ENCODE measurements at places on chromosomes 4 and X. TPM values are rescaled to one million over a fixed set of nuclear protein-coding genes. Genes with fewer than 3 reads are reported as not detected.
A peak's percentile ranks its signal among the peaks of the same experiment; 100 is the strongest.

- H3K36me3 ChIP-seq: no peaks in the 10 kb centered on the region
- no peak for DNase-seq
- no peaks in the 10 kb centered on the region for H3K4me1 ChIP-seq
- H3K4me3 ChIP-seq: no peak overlapping the region
- no peak overlapping the region for H3K27ac ChIP-seq
- H3K27me3 ChIP-seq: no peaks in the 10 kb centered on the region
These were observed 128.8 kb downstream of the COMMD8 start for GRCh38 chr4:47334652-47335051.

CTAG2 gene
- polyA plus RNA-seq: not detected

GRCh38 chrX:150966235-150966634, 16.9 kb upstream of the HMGB3 start:
- H3K27ac ChIP-seq: no peak overlapping the region
- H3K4me3 ChIP-seq: no peak overlapping the region
- H3K27me3 ChIP-seq: peaks cover 5% of the 10 kb centered on the region

DNA sequence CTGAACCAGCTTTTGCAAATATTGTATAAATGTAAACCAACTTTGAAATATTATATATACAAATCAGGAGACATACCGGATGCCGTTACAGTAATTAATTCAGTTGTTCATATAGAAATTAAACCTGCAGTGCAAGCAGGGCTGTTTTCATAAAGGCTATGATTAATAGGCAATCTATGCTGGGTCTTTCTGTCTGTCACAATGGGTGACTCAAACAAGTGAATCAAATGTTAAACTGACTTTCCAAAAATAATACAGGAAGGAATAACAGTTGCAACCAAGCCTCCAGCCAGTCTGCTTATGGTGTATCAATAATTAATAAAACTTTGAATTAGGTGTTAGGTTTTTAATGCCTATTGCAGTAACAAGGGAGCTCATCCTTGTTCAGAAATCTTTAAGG, 43.9 kb downstream of the GABRB1 start:
- no peaks in the 10 kb centered on the region for H3K36me3 ChIP-seq
- H3K27ac ChIP-seq: no peak overlapping the region
- H3K4me3 ChIP-seq: no peak overlapping the region
- H3K27me3 ChIP-seq: peaks cover 7% of the 10 kb centered on the region

FAM53A gene
- polyA plus RNA-seq: 0.38 TPM

JADE3 gene
- 0.20 TPM for polyA plus RNA-seq

DNA sequence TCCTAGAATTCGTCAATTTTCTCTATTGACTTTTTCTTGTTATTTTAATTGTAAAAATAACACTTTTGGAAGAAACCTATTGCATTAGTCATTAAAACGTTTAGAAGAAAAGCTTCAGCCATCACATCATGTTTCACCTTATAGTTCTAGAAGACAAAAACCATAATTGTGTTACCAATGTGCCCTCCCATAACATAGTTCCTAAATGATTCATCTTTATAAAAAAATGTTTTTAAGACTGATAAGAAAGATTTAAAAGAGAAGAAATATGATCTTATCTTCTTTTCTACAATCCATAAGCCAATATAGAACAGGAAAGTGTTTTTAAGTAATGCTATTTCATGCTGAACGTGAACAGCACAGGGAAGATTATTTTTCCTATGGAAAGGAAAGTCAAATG, 316.6 kb upstream of the NDST4 start:
- no peaks in the 10 kb centered on the region for H3K27me3 ChIP-seq
- no peaks in the 10 kb centered on the region for H3K36me3 ChIP-seq
- no peak overlapping the region for H3K4me3 ChIP-seq
- DNase-seq: no peak
- H3K4me1 ChIP-seq: no peaks in the 10 kb centered on the region
- H3K27ac ChIP-seq: no peak overlapping the region

DNA sequence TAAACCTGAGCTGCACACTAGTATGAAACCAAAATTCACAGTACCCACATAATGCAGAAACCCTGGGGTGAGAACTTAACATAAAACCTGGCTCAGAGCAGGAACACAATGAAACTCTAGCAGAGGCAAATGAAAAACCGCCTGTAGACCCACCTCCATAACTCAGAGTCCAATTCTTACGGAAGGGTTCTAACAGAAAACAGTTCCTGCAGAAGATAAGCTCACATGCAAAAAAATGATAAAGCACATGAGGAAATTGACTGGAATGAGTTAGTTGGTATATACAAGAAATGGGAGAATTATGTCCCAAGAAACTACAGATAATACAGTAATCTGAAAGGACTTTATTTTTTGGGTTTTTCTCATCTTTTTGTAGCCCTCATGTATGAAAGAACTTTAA, 14.7 kb downstream of the RTL9 start:
- H3K27me3 ChIP-seq: peaks cover 1% of the 10 kb centered on the region
- no peak overlapping the region for H3K27ac ChIP-seq
- H3K36me3 ChIP-seq: no peaks in the 10 kb centered on the region
- no peak for DNase-seq

DNA sequence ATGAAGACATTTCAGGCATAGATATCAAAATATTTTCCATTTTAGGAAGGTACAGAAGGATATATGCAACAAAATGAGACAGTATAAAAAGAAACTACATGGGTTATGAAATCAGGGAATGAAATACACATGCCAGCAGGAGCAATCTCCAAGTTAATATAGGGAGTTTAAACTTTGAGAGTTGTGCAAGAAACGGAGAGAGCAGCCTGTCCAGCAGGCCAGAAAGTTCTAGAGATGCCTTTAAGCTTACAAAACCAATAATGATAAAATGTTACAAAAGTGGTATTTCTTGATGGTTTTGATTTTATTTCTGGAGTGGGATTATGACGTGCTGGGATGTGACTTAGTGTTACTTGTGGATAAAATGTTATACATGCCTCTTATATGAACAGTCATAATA, 2047.9 kb downstream of the ARAP2 start:
- H3K4me3 ChIP-seq: no peak overlapping the region
- no peaks in the 10 kb centered on the region for H3K36me3 ChIP-seq
- no peak overlapping the region for H3K27ac ChIP-seq
- no peak for DNase-seq
- no peaks in the 10 kb centered on the region for H3K4me1 ChIP-seq

- H3K36me3 ChIP-seq: no peaks in the 10 kb centered on the region
- H3K4me3 ChIP-seq: peak overlapping the region; percentile 85
- H3K27me3 ChIP-seq: no peaks in the 10 kb centered on the region
- peaks cover 41% of the 10 kb centered on the region for H3K4me1 ChIP-seq
- peak; percentile 30 for DNase-seq
- peak overlapping the region; percentile 81 for H3K27ac ChIP-seq
These were observed 44.4 kb upstream of the TMSB15B start for GRCh38 chrX:103918050-103918449.

CXCL5 gene
- polyA plus RNA-seq: not detected

GRCh38 chr4:53963781-53964180, 100.6 kb downstream of the CHIC2 start:
- no peaks in the 10 kb centered on the region for H3K36me3 ChIP-seq
- no peaks in the 10 kb centered on the region for H3K27me3 ChIP-seq
- H3K4me3 ChIP-seq: no peak overlapping the region

DNA sequence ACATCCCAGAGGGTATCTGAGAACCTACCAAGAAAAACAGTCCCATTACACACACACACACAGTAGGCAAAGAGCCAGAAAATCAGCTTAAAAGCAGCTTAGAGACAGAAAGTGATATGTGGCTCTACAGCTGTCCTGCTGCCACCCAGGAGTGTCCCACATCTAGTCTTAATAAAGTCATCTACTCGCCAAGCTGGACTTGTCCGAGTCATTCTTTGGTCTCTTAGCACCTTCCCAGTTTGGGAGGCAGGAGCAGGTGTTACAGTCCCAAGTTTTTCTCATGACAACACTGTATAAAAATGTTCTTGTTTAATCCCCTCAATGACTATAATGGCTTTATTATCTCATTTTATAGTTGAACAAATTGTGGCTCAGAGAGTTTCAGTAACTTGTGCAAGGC, 252.5 kb upstream of the CASK start:
- no peak for DNase-seq
- H3K27me3 ChIP-seq: no peaks in the 10 kb centered on the region
- no peaks in the 10 kb centered on the region for H3K4me1 ChIP-seq
- H3K27ac ChIP-seq: no peak overlapping the region
- H3K4me3 ChIP-seq: no peak overlapping the region

GRCh38 chr4:148044089-148044911, 312.4 kb downstream of the ARHGAP10 start:
- H3K27ac ChIP-seq: no peak overlapping the region
- H3K4me3 ChIP-seq: no peak overlapping the region
- DNase-seq: no peak
- peaks cover 6% of the 10 kb centered on the region for H3K36me3 ChIP-seq

- no peaks in the 10 kb centered on the region for H3K4me1 ChIP-seq
- no peak for DNase-seq
- no peaks in the 10 kb centered on the region for H3K27me3 ChIP-seq
- H3K36me3 ChIP-seq: no peaks in the 10 kb centered on the region
These were observed 202.4 kb downstream of the CHIC2 start for GRCh38 chr4:53861856-53862610.

GRCh38 chr4:92303621-92304027, at the start of gene GRID2:
Gene GRID2, plus strand, starts transcription at chr4:92303966.
- H3K27me3 ChIP-seq: peaks cover 5% of the 10 kb centered on the region
- H3K4me3 ChIP-seq: no peak within 1 kb of the TSS
- H3K27ac ChIP-seq: no peak within 1 kb of the TSS
- no peaks in the 10 kb centered on the region for H3K4me1 ChIP-seq
- H3K36me3 ChIP-seq: no peaks in the 10 kb centered on the region

- no peak overlapping the region for H3K27ac ChIP-seq
- no peaks in the 10 kb centered on the region for H3K4me1 ChIP-seq
- H3K4me3 ChIP-seq: no peak overlapping the region
- no peaks in the 10 kb centered on the region for H3K36me3 ChIP-seq
These were observed 324.4 kb downstream of the CAMK2D start for GRCh38 chr4:113437129-113437528.

BEX4 gene
- 96.6 TPM for polyA plus RNA-seq

DNA sequence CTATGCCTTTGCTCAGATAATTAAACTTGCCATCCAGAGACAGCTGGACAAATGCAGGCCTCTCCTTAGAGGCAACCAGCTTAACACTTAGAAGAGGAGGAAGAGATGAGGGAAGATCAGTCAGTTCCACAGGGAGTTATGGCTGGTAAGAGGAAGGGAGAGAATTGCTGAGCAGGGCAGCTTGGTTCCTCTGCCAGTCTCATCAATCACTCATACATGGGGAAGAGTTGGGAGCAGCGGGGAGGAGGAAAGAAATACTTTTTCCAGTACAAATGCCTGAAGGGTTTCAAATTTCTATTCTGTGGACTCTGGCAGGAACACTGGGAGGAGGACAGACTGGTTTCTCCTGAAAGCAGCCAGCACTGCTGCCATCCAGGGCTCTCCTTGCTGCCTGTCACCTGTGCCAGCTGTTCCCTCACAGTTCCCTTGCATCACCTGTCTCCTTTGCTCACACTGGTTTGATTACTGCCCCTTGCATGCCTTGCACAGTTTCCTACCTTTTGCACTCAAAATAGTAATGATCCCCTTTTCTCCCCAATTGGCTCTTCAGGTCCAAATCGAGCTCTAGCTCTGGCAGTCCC, 59.5 kb downstream of the PGRMC2 start:
- DNase-seq: no peak
- H3K4me1 ChIP-seq: no peaks in the 10 kb centered on the region
- H3K27ac ChIP-seq: no peak overlapping the region
- H3K27me3 ChIP-seq: peaks cover 1% of the 10 kb centered on the region

MAGEB2 gene
- not detected for polyA plus RNA-seq

SPON2 gene
- polyA plus RNA-seq: 1,685 TPM

DNA sequence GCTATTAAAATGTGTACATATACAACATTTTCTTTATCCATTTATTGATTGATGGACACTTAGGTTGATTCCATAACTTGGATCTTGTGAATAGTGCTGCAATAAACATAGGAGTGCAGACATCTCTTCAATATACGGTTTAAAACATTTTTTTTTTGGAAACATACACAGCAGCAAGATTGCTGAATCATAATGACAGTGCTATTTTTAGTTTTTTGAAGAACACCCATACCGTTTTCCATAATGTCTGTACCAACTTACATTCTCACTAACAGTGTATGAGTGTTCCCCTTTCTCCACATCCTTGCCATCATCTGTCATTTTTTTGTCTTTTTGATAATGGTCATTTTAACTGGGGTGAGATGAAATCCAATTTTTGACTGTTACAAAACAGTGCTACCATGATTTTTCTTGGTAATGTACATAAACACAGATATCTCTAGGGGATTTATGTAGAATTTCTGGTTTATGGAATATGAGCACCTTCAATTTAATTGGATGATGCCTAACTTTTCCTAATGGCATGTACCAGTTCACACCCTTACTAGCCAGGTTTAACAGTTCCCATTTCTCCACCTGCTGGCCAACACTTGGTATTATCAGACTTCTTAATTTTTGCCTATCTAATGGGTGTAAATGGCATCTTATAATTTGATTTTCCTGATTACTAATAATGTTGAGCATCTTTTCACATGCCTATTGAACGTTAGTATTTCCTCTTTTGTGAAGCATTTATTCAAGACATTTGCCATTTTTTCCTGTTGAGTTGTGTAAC, 21.0 kb upstream of the TMSB15B start:
- no peak overlapping the region for H3K27ac ChIP-seq
- H3K4me3 ChIP-seq: no peak overlapping the region
- H3K27me3 ChIP-seq: peaks cover 7% of the 10 kb centered on the region
- DNase-seq: no peak

DNA sequence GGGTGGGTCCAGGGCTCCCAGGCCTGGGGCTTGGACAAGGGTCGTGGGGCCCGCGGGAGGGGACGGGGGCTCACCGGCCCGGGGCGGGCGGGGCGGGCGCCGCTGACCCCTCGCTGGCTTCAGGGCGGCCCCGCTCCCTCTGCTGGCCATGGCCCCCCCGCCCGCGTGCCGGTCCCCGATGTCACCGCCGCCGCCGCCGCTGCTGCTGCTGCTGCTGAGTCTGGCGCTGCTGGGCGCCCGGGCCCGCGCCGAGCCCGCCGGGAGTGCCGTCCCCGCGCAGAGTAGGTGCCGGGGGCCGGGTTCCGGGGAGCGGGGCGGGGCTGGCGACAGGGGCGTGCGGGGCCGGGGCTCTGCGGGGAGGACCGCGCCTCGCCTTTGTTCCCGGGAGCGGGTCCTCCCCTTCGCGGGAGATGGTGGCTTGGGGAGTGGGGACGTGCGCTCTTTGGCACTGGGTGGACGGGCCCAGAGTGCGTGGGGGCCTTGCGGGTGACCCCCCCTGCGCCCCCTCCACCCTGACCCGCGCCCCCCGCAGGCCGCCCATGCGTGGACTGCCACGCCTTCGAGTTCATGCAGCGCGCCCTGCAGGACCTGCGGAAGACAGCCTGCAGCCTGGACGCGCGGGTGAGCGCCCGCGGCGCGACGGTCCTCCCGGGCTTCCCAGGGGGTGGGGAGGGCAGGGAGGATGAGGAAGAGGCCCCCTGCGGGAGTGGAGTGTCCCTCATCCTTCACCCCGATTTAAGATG, 16.8 kb upstream of the NAT8L start:
- H3K4me1 ChIP-seq: peaks cover 3% of the 10 kb centered on the region
- peaks cover 10% of the 10 kb centered on the region for H3K27me3 ChIP-seq

- H3K4me3 ChIP-seq: no peak overlapping the region
- H3K27me3 ChIP-seq: peaks cover 1% of the 10 kb centered on the region
- no peaks in the 10 kb centered on the region for H3K36me3 ChIP-seq
- H3K27ac ChIP-seq: no peak overlapping the region
- H3K4me1 ChIP-seq: peaks cover 9% of the 10 kb centered on the region
These were observed 6.4 kb upstream of the HAUS7 start for GRCh38 chrX:153476666-153477363.

MAPK10 gene
- polyA plus RNA-seq: not detected

- H3K4me1 ChIP-seq: peaks cover 12% of the 10 kb centered on the region
- H3K27ac ChIP-seq: no peak overlapping the region
- no peaks in the 10 kb centered on the region for H3K36me3 ChIP-seq
- no peak overlapping the region for H3K4me3 ChIP-seq
- H3K27me3 ChIP-seq: peaks cover 17% of the 10 kb centered on the region
- DNase-seq: no peak
These were observed 53.7 kb upstream of the BCOR start for GRCh38 chrX:40151211-40152172.

PAGE2 gene
- not detected for polyA plus RNA-seq
